GDM1 (cell line): ENCODE measurements at places on chromosomes 2 and 18.

DNA sequence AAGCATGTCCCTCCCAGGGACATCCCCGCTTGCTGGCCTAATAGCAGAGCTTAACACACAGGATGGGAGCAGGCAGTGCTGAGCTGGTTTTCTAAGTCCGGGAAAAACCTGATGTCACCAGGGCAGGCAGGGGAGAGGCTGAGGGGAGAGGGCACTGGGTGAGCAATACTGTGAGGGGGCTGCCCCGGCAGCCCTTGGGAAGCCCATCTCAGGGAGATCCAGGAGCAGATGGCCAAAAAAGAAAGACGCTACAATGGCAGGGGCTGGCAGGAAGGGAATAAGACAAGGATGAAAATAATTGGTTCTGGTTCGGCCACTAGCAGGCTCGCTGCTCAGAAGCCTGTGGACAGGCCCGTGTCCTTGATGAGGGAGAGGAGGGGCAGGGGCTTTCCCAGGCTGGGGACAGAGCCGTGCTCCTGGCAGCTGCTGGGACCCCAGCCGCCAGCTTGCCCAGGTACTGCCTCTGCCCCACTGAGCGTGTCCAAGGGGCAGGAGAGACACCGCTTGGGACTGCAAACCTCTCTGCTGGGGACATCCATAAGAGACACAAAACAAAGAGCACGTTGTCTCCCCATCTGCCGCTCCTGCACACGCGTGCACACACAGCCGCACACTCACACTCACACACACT is 30.2 kb downstream of the SMAD7 start:
- DNase-seq: no peak

DNA sequence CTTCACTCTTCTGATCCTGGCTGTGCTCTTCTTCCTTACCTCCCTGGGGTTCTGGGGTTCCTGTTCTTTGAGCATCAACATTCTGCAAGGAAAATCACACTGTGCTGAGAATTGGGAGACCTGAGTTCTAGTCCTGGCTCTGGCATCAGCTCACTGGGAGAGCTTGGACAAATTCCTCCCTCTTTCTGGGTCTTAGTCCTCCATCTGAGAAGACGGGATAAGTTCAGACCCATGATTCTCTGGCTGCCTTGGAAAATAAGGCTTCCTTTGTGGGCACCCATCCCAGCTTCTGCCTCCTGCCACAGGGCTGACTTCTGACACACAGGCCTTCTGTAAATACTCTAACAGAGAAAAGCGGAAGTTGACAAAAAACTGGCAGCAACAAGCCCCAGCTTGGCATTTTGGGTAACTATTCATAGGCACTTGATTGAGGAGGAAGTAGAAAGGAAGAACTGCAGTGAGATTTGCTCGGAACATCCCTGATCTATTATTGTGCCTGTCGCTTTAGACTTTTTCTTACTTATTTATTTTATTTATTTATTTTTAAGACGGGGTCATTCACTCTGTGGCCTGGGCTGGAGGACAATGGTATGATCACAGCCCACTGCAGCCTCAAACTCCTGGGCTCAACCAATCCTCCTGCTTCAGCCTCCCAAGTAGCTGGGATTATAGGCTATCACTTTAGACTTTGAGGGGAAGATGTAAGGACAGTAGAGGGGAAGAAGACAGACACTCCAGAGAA is 7.9 kb downstream of the PCBP1 start:
- peak; percentile 82 for DNase-seq

DNA sequence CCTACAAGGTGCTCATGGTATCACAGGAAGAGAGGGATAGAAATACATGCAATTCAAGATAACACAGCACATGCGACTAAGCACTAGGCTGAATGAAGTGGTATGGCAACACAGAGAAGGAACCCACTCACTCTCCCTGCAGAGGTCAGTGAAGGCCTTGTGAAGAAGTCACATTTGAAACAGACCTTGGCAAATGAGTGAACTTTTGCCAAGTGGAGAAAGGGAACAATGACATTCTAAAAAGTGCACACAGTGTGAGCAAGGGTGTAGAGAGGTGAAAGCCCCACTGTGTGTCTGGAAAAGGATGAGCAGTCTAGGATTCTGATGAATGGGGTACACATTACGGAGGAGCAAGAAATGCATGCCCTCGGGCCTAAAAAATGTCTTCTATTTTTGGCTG is 23.3 kb downstream of the KLF7 start:
- DNase-seq: peak; percentile 23

DNA sequence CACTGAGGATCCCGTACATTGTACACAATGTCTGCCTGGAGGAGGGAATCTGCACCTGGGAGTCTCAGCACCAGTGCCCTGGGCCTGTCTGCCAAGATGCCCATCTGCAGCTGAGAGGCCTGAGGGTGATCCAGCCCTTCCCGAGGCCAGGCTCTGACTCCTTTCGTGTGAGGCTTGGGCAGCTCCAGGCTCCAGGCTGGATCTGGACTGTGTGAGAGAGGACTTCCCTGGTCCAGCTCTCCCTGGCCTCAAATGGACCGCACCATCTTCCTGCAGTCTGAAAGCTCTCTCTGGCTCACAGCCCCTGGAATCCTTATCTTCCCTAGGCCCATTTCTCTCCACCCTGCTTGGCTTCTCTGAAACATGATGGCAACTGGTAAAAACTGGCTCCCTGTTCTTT is 324.6 kb downstream of the DYSF start:
- DNase-seq: no peak

DNA sequence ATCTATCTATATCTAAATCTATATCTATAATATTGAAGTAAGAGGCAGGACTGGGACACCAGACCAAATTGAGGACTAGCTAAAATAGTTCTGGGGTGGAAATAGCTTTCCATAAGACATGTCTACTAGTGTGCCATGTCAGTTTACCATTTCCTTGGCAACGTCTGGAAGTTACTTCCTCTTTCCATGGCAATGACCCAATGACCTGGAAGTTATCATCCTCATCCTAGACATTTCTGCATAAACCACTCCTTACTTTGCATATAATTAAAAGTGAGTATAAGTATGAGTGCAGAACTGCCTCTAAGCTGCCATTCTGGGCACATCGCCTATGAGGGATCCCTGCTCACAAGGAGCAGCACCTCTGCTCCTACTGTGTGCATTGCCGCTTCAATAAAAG is 734.0 kb upstream of the GCFC2 start:
- no peak for DNase-seq

GRCh38 chr2:3208591-3208990 is 169.0 kb downstream of the EIPR1 start:
- DNase-seq: no peak

DNA sequence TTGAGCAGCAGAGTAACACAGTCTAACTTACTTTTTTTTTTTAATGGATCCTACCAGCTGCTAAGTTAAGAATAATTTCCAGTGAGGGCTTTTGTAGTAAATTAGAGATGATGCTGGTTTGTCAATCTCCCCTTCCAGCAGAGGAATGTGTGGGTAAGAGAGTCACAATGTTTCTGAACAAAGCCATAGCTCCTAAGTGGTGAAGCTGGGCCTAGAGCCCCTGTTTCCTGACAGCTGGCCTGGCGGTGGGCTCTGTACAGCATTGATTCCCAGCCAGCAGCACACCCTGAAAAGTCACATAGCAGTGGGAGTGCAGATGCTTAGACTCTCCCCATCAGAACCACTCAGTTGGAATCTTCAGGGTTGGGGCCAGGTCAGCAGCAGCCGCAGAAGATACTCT is 24.4 kb downstream of the CAPG start:
- no peak for DNase-seq

GRCh38 chr18:10851824-10852319 is 297.5 kb downstream of the PIEZO2 start:
- peak; percentile 34 for DNase-seq

DNA sequence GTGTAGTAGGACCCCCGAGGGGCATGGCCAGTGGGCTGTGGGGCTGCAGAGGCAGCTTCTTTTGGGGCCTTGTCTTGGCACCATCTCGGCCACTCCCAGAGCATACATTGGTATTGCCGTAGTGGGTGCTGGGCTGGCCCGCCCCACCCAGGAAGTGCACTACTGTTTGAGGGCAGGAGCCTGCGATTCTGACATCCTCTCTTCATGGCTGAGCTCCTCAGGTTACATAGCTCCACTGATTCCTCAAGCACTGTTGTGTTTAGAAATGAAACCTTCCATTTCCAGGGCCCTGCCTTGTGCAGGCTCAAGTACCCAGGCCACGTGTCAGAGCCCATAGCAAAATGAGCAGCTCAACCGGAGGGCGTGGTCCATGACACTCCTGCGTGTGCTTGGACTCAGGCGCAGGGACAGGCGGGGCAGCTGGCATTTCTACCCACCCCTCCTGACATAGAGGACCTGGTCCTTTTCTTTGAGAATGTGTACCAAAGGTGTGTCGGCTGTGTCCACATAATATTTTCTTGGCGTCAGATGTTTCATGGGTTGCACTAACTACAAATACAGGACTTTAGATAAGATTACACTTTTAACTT is 67.9 kb downstream of the DGKD start:
- DNase-seq: no peak

GRCh38 chr2:88077080-88077479 is 9.5 kb downstream of the SMYD1 start:
- no peak for DNase-seq

DNA sequence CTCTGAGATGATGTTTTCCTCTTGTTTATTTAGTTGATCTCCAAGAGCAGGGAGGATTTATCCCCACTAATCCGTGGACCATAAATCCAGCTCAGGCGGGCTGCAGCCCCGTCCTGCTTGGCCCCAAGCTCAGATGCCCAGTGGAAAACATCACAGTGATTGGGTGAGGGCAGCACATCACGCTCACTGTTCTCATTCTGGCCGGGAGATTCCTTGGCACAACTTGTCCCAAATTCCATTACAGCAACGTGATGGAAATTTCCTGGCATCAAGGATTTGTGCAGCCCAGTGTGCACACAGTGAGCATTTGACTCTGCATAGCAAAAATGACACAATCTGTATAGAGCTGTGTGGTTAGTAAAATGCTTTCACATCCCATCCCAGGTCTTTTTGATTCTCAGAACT is 96.8 kb downstream of the VAPA start:
- no peak for DNase-seq

GRCh38 chr18:49174478-49174877 is 223.7 kb upstream of the SMAD7 start:
- no peak for DNase-seq

DNA sequence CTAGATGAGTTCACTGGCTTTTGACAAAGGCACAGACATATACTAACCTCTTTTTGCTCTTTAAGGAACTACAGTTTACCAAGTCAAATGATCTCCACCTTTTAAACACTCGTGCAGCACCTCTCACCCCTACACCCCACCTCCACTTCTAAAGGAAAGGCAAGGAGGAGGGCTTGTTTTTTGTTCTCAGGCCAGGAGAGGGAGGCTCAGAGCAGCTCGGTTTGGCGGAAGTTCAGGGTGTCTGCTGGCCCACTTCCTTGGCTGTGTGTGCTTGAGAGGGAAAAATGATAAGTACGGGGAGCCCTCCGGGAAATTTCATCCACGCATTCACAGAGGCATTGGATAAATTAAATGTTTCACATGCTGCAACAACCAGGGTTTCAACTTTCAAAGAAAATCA is 667.9 kb downstream of the BCL11A start:
- DNase-seq: no peak

DNA sequence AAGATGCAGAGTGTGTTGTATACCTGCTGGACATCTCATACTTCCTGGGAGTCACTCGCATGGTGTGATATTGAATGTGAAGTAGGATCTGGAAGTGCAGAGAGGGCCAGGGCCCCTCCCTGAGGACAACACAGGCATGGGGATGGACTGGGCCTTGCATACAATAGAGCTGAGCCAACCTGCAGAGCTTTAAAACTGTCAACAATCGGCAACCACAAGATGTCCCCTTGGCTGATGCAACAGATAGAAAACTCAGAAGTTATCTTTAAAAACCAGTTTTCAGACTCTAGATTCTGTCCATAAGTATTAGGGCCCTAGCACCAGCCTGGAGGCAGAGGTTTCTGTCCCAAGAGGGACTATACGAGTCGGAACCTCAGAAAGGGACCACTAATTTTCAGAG is 19.7 kb downstream of the EVA1A start:
- no peak for DNase-seq

DNA sequence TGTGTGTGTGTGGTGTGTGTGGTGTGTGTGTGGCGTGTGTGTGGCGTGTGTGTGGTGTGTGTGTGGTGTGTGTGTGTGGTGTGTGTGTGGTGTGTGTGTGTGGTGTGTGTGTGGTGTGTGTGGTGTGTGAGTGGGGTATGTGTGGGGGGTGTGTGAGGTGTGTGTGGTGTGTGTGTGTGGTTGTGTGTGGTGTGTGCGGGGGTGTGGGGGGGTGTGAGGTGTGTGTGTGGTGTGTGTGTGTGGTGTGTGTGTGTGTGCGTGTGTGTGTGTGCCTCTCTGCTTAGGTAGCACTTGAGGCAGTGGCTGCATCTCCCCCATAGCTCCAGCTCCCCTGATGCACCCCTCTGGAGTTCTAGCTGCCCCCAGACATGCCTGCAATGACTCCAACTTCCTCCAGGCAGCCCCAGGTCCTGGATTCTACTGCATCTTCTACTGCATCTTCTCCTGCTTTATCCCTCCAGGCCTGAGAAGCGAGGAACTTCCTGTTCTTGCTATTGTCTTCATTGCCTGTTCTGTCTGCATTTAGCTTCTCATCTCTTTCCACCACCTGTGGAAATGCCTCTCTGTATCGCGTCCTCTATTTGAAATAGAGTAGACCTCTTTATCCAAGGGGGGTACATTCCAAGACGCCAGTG is 22.2 kb upstream of the MLPH start:
- no peak for DNase-seq

- DNase-seq: no peak
Measured at GRCh38 chr2:57981083-57981768, 65.4 kb upstream of the VRK2 start.

DNA sequence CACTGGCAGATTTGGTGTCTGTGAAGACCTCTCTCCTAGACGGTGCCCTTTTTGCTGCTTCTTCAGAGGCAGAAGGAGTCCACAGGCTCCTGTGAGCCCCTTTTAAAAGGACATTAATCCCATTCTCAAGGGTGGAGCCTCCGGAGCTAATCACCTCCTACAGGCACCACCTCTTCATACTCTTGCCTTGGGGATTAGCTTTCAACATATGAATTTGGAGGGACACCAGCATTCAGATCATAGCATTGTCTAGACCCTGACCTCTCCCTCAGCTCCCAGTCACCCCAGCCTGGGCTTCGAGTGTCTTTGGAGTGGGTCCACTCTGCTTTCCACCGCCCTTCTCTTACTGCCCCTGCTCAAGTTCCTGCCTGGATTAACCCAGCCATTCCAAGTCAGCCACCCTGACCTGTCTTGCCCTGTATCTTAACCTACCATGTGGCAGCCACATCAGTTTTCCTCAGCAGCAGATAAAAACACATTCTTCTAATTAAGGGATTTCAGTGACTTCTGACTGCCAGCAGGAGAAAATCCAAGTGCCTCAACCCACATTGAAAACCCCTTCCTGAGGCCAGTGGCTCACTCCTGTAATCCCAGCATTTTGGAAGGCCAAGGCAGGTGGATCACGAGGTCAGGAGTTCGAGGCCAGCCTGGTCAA is 6.1 kb upstream of the NCL start:
- DNase-seq: no peak

DNA sequence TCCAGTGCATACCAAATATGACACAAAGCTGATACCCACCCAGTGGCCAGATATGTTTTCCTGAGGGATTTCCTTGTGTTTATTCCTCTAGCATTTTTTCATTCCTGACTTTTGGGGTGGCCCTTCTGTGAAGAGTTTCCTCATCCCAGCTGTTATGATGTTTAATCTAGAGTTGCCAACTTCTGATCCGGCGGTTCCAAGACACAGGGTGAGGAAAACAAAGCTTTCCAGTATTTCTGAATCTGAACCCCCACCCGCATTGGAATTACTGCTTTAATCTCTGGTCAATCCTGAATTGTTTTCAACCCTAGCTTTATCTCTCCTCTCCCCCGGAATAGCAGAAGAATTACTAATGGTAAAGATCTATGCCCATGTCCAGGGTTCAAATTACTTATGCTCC is 39.2 kb upstream of the PNPT1 start:
- DNase-seq: no peak
